Activated CD8-positive, alpha-beta memory T cell treated with anti-CD3 and anti-CD28 coated beads for 1 hour (primary cell): ENCODE measurements at places on chromosomes 2 and 18.

DNA sequence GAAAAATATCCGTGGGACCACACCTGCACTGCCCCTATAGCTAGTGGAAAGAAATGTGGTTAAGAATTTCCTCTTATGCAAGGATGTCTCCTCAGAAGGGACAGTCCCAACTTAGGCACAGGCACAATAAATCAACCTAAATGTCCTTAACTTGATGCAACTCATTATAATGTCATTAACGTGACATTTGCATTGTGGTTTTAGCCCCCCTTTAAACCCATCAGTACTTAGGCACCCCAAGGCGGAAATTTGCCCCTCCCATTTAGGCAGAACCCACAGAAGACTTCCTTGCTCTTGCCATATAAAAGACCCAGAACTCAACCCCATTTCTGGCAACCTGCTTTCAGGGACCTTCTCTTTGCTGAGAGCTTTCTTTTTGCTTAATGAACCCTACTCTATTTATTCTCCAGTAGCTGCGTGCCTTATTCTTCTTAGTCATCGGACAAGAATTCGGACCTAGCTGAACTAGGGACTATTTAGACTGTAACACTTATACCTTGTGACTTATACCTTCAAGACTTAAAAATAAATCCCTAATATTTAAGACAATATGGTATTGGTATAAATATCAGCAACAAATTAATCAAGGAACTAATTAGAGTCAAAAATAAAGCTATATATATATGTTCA lies 1281.6 kb upstream of the TMEFF2 start:
- no peak for DNase-seq

- no peak for DNase-seq
These were observed 14.1 kb downstream of the TLK1 start for GRCh38 chr2:171146633-171147032.

DNA sequence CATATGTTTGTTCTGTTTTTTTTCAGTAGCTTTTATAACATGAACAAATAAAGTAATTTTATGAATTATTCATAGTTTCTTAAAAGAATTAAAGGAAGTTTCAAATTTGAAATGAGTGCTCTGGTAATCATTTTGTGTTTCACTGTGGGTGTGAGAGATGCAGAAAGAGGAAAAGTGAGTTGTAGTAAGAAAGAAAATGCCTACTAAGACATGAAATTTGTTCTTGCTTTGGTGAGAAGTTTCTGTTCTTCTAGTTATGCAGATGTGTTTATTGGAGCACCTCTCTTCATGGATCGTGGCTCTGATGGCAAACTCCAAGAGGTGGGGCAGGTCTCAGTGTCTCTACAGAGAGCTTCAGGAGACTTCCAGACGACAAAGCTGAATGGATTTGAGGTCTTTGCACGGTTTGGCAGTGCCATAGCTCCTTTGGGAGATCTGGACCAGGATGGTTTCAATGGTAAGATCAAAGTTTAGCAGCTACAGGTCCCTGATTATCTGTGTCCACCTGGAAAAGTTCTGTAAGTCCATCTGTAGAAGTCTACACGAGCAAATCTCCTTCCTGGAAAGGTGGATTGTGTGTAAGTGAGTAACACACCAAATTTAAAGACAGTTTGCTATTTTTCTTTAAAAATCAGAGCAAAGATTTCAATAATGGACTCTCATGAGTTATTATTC lies 51.4 kb downstream of the ITGAV start:
- no peak for DNase-seq

- no peak for DNase-seq
These were observed 140.7 kb upstream of the THUMPD2 start for GRCh38 chr2:39919511-39920306.

GRCh38 chr2:71801969-71802368 lies 345.7 kb downstream of the CYP26B1 start:
- no peak for DNase-seq

GRCh38 chr2:71695235-71696120 lies 242.1 kb downstream of the DYSF start:
- no peak for DNase-seq

DNA sequence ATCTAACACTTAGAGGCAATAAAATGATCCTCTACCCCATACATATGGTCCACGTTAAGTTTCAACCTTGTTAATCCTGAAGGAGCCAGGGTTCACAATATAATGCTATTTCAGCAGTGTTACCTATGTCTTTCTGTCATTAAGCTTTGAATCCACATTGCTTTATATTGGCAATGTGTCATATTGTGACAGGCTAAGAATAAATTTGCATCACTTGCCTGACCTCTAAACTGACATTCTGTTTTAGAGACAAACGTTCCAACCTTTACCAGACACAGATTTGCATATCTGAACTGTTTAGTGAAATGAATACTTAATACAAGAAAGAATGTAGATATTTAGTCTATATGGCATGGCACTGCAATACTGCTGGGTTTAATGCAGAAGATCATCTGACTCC lies 98.4 kb downstream of the UNC80 start:
- DNase-seq: no peak

- no peak for DNase-seq
These were observed 110.0 kb downstream of the TPGS2 start for GRCh38 chr18:36718705-36719328.

- DNase-seq: peak; percentile 13
These were observed 49.7 kb downstream of the LIMS1 start for GRCh38 chr2:108583903-108584520.

DNA sequence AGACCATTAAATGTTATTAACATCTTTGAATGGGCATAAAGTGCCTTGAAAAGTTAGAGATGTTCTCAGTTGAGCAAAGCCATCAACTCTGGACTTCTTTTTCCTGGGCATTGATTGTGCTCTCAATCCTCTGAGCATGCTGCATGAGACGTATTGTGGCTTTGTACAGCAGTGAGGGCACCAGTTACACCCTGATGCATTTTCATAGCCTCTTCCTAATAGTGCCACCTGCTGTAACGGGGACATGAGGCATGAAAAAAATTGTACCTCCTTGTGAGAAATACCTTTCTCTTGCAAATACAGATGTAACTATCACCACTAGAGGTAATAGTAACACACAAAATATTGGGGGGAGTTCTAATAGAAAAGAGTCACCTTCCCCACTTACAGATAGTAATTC lies 697.5 kb downstream of the TMEM182 start:
- no peak for DNase-seq

- DNase-seq: no peak
These were observed 619 bp upstream of the FAM168B start for GRCh38 chr2:131093696-131094462.

- DNase-seq: no peak
These were observed 5.4 kb upstream of the POLI start for GRCh38 chr18:54263904-54264336.

DNA sequence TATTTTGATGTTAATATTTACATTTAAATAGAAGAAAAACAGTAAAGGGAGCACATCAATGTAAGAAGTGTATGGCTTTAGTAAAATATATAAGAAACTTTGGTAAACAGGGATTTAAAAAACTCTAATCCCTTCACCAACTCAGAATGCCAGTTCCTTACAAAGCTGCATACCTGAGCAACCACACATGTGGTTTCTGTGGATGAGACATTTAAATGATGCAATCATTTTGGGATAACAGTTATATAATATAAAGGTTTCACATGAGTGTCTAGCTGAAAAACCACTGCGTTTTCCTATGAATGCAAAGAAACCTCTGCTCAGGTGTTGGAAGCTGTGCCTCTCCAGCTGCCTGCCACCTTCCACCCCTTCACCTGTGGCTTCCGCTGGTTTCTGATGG lies 209.1 kb upstream of the REV1 start:
- no peak for DNase-seq

DNA sequence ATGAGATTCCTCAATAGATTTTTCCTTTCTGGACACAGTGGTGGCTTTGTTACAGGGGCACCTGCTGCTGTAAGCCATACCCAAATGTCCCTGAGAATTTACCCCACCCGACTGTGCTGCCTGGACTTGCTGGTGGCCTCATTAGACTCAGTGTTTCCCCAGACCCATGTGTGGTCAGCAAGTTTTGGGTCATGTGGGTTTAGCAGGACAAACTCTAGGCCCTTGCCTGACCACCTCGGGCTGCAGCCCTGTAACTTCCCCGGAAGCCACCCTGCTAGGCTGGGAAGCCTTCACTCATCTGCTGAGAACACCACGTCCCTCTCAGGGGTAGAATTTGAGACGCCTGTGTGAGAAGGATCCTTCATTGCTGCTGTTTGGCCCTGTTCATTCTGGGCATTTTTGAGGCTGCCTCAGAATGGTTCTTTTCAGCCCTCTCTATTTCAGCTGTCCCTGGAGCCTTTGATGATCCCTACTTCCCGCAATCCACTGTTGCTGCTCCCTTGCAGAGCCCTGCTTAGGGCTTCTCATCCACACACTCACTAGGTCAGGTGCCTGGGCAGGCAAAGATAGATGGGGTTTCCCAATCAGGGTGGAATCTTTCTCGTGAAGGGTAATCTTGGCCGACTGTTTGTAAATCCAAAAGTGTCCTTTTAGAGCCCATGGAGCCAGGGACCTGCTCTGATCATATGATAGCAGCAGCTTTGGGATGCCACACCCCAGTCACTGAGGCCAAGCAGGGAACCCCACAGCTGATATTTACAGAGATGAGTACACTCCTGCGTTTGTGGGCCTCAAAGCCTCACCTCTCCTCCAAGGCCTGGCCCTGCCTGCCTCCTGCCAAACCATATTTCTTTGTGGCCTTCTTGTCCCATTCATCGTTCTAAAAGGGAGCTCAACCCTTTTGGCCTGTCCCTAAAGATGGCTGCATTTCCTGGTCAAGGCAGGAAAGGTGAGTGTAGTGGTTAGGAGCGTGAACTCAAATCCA lies 6.7 kb downstream of the EHD3 start:
- DNase-seq: no peak

DNA sequence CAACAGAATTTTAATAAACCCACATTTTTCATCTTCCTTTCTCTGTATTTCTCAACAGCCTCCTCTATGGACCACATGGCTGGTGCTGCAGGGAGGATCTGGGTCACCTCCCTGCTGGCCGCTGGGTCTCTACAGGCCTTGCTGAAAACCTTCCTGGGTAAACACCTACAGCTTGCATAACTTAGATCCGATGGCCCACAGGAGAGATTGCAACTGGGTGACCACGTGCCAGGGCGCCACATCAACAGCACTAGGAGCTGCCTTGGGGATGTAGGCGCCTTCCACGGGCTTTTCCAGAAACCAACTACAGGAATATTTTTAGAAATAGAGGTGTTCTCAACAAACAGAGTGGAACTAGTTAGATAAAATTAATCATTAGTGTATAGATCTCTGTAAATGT lies 19.4 kb downstream of the TMEM18 start:
- no peak for DNase-seq
